HT-29 (cell line): ENCODE measurements at places on chromosomes 12 and 14.

GRCh38 chr14:72611506-72611905 lies 282.4 kb downstream of the DPF3 start:
- DNase-seq = no peak

- DNase-seq = no peak
Measured at GRCh38 chr14:40410708-40411107, 978.5 kb upstream of the FBXO33 start.

GRCh38 chr12:15575671-15576541 lies 213.3 kb downstream of the EPS8 start:
- DNase-seq = no peak

- DNase-seq = no peak
Measured at GRCh38 chr12:16891673-16892072, 285.7 kb upstream of the LMO3 start.

DNA sequence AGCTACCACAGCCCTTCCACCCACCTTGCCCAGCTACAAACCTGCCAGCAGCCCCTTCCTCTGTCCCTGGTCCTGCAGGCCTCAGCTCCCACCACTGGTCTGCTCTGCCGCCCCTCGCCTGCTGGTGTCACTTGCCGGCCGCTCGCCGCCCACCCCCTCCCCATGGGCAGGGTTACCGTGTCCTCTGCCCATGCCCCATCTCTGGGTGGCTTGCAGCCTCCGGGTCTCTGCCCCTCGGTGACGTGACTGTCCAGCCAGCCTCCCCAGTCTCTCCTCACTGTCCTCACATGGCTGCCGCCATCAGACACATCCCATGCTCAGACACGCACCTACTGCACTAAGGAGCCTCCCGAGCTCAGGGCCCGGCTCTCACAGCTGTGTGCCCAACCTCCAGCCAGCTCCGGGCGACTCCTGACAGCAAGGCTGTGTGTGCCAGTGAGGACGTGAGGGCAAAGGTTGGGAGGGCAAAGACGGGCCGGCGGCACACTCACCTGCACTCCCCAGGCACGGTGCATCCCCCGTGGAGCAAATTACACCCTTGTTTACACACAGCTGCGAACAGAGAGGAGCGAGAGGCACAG lies 13.4 kb downstream of the JAG2 start:
- DNase-seq = no peak

DNA sequence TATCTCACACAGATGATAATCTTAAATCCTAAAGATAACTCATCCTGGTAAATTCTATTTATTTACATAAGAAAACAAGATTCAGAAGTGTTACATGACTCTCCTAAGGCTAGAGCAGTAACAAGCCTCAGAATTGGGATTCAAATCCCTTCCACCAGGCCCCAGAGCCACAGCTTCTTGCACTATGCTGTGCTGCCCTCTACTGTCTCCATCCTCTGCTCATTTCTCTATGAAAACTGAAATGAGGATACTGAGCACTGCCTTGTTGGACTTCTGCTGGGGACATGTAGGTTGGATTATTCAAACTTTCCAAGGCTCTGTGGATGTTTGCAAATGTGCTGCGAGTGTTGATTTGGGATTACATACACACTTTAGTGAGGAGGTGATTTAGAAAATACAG lies 23.5 kb upstream of the C12orf50 start:
- peak; percentile 58 for DNase-seq

GRCh38 chr14:50985124-50985858 lies 41.0 kb upstream of the PYGL start:
- DNase-seq = no peak

DNA sequence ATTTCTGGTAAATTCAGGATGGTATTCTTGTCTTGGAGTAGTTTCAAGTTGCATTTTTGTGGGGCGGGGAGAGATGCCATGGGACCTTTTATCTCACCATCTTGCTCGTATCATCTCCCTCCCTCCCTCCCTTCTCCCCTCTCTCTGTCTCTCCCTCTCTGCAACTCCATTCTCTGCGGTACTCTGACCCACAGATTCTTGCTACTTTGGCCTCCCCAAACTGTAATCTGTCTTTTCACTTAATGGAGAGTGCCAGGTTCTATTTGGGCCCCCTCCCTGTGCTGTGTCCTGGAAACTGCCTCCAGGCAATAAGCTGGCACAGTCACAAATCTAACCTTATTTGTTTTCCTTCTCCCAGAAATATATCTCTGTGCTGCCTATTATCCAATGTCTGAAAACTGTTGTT lies 175.2 kb downstream of the PAWR start:
- no peak for DNase-seq

GRCh38 chr14:64186231-64187129 lies 107.7 kb downstream of the ESR2 start:
- DNase-seq = no peak

DNA sequence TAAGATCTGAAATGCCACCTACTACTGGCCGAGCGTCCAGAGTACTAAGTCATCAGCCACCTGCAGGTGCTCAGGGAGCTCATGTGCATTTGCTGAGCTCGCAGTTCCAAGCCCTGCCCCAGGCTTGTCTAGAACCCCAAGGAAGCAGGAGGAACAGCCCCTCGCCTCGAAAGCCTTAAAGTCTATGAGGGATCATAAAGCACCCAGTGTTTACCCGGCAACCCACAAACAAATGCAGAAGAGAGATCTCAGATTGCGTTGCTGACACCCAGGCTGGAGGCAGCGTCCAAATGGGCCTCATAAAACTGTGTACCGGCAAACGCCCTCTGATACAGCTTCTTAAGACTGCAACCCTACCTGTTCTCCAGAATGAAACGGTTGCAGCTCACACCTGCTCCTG lies 6.8 kb downstream of the KDM2B start:
- no peak for DNase-seq

GRCh38 chr12:131673888-131674257 lies 37.0 kb upstream of the SFSWAP start:
- DNase-seq = no peak

GRCh38 chr12:71999795-72000194 lies 61.1 kb downstream of the TPH2 start:
- DNase-seq = peak; percentile 9

DNA sequence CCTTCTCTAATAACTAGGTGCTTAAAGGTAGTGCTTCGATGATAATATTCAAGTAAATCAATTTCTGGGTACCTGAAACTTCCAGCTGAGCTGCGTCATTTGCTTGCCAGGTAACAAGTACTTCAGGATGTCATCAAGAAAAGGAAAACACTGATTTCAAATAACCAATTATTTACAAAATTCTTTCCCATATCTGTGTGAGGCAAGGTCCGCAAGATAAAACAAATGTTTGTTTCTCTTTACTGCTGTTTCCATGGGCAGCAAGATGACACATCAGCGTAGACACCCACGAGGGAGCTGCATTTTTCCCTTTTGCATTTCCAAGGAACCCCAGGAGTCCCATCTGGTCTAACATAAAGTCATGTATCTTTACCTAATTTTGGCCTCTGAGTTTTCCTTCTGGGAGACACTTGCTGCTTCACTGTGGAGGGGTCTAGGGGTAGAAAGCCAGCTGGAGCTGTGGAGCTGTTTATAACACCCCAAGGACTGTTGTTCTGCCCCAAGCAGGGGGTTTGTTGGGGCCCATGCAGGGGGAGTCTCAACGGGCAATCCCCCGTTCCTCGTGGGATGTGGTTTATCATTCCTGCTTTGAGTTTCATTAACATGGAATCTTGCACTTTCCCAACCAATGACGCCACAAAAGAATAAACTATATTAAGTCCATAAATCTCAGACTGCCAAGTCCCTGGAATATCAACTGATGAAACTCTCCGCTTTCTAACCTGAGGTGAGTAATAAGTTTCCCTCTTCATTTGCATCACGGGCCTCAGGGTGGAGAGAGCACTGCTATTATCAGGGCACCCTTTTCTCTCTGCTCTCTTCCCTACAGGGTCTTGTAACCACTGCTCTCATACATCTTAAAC lies 112.8 kb upstream of the PELI2 start:
- peak; percentile 53 for DNase-seq

DNA sequence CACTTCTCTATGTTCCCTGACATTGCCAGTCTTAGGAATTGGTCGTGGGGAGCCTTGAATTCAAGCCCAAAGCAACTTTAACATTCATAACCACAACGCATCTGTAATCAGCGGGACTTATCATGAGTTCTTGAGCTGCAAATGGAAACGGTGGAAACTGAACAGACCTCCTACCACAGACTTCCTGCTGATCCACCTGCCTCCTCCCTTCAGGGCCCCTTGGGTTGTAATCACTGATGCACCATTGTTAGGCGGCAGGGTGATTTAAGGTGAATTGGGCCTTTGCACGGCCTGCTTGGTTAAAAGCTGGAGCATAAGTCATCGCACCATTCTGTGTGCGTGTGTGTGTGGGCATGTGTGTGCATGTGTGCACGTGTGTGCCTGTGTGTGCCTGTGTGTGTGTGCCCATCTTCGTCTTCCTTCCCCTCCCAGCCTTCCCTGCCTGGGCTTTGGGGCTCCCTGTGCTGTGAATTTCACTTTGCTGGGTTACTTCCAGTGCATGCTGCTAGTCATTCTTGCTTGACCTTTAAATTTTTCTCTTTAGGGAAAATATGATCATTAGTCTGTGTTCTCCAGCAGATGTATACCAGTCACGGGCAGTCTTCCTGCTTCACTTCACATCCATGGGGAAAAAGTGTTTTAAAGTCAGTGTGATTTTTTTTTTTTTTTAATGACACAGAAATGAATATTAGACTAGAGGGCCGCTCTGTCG lies 29.1 kb downstream of the CHST11 start:
- DNase-seq = no peak

DNA sequence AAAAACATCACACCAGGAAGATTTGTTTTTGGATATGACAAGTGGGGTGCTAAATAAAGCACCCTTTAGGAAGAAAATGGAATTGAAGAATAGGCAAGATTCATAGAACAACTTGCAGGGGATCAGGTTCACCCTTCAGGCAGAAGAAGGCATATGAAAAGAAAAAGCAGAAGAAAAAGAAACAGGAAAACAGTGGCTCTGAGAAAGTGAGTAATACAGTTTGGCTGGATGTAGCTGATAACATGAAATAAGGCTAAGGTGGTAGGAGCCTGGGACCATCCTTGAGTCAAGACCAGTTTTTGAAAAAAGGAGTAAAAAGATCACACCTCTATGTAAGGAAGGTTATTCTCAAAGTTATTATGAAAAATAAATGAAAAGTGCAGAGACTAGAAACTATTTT lies 42.4 kb downstream of the TRIP11 start:
- no peak for DNase-seq

DNA sequence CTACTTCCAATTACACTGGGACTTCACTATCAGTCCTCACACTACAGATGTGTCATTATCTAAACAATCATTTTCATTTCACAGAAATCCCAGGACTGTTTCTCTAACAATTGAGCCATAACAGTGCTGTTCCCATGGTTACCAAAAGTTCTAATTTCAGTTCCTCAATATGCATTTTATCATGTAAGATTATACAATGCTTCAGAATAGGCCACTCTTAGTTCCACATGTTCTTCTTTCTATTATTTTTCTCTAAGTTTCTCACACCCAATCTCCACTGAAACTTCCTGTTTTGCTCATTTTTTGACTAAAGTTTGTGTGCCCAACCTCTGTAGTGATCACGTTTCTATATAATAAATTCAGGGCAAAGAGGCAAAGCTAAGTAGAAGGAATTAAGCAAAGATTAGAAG lies 185.8 kb downstream of the DUSP6 start:
- no peak for DNase-seq

DNA sequence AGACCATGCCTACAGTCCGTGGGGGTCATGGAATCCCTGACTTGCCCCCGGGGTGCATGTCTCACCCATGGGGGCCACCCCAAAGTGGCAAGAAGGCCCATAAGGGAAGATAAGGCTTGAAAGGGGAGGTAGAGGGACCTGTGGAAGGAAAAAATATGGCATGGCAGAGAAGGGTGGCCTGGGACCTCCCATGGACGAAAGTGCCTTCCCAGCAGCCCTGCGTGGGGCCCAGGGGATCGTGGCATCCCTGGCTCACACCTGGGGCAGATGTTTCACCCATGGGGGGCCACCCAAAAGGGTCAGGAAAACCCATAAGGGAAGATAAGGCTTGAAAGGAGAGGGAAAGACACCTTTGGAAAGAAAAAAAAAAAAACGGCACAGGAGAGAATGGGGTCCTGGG lies 264.6 kb downstream of the ALG10 start:
- DNase-seq = no peak

GRCh38 chr12:76866726-76867125 lies 12.1 kb downstream of the CSRP2 start:
- no peak for DNase-seq

GRCh38 chr12:27034607-27035293 lies 12.4 kb downstream of the MED21 start:
- no peak for DNase-seq

- DNase-seq = no peak
Measured at GRCh38 chr14:73465823-73466532, 7.6 kb upstream of the NUMB start.

DNA sequence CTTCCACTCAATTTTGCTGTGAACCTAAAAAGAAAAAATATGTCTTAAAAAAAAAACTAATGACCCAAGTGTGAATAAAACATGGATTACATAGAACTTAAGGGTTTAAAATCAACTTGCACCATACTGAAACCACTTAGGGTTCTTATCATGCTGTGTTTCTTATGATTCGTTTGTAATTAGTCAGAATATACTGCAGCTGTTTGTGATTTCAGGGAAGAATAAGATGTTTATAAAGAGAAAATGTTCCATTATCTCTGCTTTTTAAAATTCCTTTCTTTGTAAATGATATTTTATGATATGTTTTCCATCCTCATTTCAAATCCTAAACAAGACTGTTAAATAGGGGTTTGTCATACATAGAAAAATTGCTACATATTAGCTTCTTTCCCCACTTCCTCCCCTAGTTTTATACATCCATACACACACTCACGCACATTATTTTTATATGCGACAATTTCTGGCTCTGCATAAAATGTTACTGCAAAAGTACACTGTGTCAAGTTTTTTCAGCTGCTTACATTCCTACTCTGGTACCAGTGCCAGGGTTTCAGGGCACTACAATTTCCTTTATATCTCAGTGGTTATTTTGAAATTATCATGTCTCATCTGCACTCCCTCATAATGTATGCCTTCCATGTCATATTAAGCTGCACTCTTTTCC lies 275.2 kb upstream of the GARIN6 start:
- DNase-seq = no peak

DNA sequence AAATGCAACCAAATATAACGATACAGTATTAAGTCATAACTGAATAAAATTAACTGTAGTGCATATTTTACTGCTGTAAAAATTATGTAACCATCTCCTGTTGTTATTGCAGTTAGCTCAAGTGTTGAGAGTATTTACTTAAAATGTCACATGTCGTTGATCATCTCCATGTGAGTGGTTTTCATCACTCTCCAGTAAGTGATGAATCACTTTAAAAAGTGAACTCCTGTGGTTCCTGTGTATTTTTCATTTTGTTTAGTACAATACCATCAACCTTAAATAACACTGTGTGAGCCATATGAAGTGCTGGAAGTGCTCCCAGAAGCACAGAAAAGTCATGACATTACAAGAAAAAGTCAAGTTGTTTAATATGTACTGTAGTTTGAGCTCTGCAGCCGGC lies 104.7 kb upstream of the SLCO1B1 start:
- no peak for DNase-seq

DNA sequence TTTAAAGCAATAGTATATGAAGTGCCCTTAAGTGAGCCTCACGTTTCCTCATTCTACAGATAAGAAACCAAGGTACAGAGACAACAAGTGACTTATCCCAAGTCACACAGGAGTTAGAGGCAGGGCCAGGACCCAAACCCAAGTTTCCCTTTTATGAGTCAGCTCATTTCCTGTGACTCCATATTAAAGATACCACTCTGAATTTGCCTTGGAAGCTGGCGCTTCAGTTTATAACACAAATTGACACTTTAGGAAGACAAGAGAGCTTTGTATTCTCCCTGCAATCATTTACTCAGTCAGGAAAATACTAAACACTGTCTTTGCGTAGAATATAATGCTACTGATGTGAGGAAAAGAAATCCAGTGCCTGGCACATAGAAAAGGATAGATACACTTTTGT lies 43.2 kb downstream of the MYBPC1 start:
- no peak for DNase-seq
